ENCODE measurements at places on chromosomes 6 and 20. TPM values are rescaled to one million over a fixed set of nuclear protein-coding genes. Genes with fewer than 3 reads are reported as not detected.

PNPLA1 gene
- total RNA-seq = 0.19 TPM

BCLAF1 gene
- total RNA-seq = 139 TPM

TXLNB gene
- 0.07 TPM for total RNA-seq

IL17A gene
- total RNA-seq = not detected

ZSCAN12 gene
- 5.2 TPM for total RNA-seq

SRC gene
- total RNA-seq = 185 TPM

ME1 gene
- 14.5 TPM for total RNA-seq

CLIC5 gene
- 3.3 TPM for total RNA-seq

All from Calu3 (cell line).